Cerebellar nuclear complex (tissue), 1 donor: ENCODE measurements at places on chromosomes 7 and 10.

DNA sequence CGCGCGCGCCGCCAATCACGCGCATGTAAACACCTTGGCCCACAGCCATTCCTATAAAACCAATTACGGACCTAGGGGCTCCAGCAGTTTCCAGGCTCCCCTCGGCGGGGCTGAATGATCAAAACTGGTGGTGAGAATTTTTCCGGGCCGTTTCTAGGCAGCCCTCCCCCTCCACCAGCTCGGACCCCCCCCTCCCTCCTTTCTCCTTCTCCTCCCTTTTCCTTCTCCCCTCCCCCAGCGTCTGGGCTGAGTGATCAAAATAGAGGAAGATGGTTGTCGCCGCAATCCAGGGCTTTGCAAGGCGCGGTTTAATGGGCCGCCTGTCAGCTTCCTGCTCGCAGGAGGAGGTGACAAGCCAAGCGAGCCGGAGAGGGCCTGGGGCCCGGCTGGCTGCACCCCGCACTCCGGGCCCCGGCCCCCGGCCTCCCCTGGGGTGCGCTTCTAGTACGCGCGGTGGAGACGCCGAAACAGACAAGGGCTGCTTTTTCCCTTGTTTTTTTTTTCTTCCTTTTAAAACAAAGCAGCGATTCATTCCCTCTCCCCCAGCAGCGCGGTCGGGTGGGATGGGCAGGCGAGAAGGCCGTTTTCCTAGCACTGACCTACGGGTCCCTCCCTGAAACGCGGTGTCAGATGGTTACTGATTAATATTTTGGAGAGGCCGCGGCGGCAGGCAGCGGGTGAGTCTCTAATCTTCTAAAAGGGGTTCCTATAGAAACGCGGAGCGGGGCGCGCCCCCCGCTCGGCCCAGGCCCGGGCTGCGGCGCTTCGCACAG is 528 bp upstream of the TNRC18 start:
- DNase-seq, result peak; percentile 62

DNA sequence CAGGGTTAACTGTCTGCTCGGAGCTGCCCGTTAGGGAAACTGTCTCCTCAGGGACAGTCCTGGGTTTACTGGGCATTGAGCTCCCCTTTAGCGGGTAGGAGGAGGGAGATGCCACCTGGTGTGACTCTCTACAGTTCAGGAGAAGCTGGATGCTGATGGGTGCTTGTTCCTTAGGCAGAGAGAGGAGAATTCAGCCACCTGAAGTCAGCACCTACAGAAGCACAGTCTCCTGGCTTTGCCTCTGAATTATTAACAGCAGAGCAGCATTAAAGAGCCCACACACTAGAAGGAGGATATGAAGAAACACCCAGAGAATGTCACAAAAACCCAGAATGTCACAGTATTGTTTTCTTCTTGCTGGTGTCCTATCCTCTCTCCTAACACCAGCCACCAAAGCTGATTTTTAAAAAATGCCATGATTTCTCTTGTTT is 696 bp downstream of the GIMAP4 start:
- DNase-seq, result no peak

DNA sequence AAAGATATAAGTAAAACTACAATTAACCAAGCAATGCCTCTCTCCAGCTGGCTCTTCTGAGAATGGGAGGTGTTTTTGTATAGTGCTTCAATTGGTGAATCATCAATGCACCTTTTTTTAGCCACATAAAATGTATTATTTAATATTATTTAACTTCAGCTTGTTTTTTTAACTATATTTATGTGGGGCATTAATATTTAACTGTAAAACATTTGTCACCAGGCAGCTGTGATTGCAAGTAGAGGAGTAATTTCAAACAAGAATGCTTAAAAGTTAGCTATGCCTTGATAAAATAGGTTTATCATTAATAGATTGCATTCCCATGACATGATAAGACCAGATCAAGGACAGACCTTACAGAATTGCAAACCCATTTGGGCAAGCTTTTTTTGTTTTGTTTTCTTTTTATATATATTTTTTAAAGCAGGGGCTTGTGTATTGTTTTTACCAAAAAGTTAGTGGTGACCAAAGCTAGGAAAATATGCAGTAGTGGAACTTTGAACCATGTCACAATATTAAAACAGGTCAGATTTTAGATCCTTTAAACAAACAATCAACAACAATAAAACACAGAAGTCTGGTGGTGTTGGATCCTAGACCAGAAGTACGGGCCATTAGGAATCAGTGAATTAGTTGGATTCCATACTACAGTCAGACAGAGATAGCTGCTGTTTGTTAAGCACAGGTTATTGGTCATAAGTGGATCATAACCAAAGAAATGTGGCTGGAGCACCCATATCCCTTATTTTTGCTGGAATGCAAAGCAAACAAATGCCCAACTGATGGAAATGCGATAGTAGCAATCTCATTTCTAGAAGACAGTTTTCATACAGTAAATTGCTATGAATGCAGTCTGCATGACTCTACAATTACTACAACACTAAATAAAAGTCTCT is 2.9 kb downstream of the CAV2 start:
- no peak for DNase-seq

GRCh38 chr7:44307905-44308595 is 17.3 kb downstream of the CAMK2B start:
- DNase-seq, result no peak

DNA sequence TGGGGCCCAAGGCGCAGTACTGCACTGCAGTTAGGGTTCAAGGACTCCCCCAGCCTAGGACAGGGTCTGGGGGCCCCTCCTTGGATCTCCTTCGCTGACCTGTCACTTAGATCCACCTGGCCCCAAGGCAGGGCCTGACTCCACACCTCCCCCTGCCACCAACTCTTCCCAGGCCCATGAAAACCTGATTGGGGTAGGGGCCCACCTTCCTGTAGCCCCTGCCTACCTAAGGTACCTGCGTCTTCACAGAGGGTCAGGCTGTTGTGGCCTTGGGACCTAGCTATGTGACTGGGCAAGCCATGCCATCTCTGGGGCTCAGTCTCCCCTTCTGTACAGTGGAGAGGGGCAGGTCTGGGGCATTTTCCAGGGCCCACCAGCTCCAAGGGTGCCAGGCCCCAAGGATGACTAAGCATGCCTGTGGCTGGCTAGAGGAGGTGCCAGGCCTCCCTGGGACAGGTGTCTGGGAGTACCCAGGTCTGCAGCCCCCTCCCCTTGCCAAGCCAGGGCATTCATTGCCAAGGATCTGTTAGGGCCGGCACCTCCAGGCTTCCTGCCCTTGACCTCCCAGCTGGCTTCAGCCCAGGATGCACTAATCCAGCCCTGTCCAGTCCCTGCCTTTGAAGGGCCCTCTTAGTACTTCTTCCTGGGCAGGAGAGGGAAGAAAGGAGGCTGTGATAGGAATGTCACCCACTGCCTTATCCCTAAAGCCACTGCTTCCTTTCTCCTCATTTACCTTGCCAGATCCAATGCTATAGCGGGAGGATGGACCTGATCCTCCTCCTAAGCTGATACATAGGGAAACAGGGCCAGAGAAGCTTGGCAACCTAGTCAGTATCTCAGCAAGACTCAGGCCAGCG is 1.3 kb downstream of the LIMK1 start:
- DNase-seq, result no peak

DNA sequence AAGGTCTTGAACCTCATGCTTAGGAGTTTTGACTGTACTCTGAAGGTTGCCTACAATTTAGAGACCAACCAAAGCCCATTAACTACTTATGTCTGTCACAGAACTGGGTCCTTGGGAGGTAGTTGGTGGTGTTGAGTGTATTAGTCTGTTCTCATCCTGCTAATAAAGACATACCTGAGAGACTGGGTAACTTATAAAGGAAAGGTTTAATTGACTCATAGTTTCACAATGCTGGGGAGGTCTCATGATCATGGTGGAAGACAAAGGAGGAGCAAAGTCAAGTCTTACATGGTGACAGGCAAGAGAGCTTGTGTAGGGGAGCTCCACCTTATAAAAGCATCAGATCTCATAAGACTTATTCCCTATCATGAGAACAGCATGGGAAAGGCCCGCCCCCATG is 319.6 kb upstream of the ZMIZ1 start:
- no peak for DNase-seq

DNA sequence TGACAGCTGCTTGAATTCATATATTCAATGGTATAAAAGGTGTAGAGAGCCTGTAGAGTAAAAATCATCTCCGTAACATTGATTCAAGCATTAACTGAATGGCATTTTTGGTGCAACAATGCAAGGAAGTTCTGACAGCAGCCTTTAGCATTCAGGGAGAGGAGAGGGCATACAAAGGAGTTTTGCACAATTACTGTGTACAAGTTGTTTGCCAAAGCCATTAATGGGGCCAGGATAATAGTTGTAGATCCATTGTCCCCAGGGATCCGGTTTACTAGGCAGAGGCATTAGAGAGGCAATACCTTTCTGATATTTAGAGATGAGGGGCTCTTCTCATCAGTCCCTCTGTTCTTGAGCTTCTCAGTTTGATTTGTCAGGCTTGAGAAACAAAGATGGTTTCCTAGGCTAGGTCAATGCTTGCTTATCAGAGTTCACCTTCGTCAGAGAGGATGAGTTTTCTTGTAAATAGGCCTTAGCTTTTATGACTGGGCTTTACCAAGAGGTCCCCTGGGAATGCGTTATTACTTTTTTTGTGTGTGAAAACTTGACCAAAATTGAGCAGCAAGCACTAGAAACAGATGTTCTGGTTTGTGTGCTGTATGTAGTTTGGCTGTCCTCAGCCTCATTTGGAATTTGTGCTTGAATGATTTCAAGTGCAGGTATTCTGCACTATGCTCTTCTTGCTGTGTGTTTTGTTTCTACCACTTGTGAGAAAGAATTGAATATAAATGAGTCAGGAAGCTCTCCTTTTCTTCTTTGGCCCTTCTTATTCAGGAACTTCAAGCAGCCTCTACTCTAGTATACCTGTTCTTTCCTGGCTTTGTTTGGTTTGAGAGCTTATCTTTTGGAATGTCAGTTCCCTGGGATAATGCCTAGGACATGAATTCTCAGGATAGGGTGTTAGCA is 32.0 kb downstream of the SND1 start:
- DNase-seq, result no peak

- no peak for DNase-seq
Observed at GRCh38 chr7:20778063-20778721, 8.5 kb downstream of the SP8 start.

GRCh38 chr10:44779511-44779910 is 131.6 kb upstream of the TMEM72 start:
- no peak for DNase-seq

DNA sequence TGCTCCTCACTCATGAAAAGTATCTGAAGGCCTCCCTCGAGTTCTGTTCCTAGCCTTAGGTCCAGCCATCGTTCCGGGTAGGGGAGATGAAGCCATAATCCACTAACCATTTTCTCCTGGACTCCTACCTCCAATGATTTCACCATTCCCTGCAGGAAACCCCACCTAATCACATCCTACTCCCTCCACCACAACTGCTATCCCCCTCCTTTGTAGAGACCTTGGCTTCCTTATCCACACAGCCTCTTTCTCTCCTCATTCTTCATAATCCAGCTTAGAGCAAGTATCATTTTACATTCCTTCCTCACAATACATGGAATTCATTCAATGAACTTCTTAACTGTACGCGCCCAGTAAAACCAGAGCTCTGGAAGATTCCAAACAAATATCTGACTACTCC is 18.7 kb downstream of the HNRNPF start:
- no peak for DNase-seq

- no peak for DNase-seq
Observed at GRCh38 chr10:62618054-62618453, 186.5 kb upstream of the ADO start.

DNA sequence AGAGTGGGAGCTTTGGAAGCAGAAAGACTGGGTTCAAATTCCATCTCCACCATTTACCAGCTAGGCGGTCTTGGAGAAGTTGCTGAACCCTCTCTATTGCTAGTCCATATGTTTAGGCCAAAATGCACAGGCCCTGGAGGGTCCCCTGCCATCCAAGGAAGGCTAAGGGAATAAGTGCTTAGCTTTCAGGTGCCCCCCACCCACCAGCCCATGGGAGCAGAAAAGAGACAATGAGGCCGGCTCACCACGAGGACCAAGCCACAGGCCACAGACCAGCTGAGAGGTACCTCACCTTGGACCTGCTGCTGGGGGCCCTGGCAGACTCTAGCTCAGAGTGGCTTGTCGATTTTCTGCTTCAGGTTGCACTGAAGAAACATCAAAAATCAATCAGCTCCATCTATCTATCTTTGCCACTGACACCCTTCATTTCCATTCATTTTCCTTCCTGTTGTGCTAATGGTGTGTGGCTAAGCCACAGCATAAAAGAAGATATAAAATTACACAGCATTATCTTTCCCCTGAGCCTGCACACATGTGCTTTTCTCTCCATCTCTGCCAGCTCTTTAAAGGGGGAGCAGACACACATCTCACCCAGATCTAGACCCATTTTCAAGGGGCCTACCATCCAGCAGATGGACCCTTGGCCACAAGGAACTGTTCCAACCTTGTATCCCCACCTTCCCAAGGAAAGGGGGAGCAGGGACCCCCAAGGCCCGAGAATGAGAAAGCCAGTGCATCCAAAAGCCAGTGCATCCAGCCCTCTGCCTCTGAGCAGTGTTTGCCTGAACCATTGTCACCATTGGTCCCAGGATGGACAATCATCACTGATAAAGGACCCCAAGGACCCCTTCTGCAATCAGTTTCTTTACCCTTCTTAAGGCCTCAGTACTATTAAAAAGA is 65.4 kb downstream of the GRID1 start:
- DNase-seq, result no peak

DNA sequence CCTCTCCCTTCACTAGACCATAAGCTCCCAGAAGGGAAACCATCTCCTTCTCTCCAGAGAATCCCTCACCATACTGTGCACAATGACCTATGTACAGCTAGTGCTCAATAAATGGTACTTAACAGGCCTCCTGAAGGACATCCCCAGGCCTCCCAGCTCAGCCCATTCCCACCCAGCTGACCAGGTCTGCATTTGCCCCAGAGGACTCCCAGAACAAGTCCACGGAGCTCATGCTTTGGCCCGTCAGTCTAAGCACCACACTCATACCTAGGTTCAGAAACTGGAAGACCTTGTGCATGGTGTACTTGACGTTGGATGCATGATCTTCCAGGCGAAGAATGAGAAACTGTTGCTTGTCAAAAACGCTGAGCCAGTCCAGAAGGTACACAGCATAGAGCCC is 81.3 kb downstream of the CHST15 start:
- DNase-seq, result no peak

DNA sequence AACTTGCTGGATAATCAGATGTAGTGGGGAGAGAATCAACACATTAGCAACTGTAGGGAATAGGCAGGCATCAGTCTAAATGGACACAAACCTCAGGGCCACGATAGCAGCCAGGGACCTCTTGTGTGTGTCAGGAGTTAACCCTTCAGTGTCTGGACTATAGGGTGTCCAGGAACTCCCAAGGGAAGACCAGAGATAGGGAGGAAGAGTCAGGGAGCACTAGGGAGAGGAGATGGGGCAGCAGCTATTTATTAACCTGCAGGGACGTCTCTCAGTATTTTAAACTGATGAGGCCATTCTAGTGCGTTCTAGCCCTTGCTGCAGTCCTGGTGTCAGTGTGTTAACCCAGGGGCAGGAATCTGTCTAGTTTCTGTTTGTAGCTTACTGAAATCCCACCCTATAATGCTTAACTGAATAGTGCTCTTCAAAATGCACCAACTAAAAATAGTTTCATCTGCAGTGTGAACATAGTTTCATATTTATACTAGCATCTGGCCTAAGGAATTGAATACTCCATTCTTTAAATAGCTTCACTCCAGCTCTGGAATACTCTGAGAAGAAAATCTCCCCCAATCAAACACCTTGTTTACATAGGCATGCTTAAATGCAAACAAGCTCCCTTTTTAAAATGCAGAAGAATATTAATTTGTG is 62.7 kb downstream of the ARID5B start:
- no peak for DNase-seq
